DMS 273 treated with DMSO at 0.1 percent for 48 hours (cell line): ENCODE measurements at places on chromosomes 13 and 19.

DNA sequence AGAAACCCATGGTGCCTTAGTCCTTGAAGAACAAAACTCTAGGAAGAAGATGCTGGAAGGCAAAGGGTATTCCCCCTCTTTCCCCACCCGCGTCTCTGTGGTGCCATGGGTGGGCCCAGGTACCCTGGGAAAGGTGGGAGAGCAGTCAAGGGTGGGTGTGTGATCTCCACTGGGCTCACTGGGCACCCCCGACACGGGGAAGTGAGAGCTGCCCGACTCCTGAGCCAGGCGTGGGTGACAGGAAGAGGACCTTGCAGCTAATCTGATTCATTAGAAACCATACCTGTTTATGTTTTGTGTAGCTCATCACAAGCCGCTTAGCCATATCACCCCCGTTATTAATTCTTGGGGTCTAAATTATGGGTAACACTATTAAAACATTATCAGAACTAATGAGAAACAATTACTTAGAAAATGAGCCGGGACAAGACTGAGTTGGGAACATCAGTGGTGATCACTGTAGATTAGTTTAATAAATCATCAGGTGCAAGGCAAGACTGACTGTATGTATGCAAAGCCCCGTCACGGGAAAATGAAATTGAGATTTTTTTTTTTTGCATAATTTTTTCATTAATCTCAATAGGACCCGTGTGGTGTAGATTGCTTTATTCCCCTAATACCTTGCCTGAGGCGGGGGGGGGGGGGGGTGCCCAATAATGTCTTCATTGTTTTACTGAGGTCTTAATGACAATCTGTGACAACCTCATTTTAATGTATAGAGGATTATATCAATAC lies 77.3 kb downstream of the ZIC5 start:
- no peak for DNase-seq

- no peak for DNase-seq
These were observed 3.8 kb upstream of the APC2 start for GRCh38 chr19:1445932-1446712.

- no peak for DNase-seq
These were observed 8.1 kb downstream of the CYP2A13 start for GRCh38 chr19:41096353-41096752.

GRCh38 chr13:44293374-44293773 lies 80.2 kb upstream of the SERP2 start:
- DNase-seq = no peak

GRCh38 chr13:109397285-109397684 lies 389.1 kb downstream of the IRS2 start:
- DNase-seq = no peak

DNA sequence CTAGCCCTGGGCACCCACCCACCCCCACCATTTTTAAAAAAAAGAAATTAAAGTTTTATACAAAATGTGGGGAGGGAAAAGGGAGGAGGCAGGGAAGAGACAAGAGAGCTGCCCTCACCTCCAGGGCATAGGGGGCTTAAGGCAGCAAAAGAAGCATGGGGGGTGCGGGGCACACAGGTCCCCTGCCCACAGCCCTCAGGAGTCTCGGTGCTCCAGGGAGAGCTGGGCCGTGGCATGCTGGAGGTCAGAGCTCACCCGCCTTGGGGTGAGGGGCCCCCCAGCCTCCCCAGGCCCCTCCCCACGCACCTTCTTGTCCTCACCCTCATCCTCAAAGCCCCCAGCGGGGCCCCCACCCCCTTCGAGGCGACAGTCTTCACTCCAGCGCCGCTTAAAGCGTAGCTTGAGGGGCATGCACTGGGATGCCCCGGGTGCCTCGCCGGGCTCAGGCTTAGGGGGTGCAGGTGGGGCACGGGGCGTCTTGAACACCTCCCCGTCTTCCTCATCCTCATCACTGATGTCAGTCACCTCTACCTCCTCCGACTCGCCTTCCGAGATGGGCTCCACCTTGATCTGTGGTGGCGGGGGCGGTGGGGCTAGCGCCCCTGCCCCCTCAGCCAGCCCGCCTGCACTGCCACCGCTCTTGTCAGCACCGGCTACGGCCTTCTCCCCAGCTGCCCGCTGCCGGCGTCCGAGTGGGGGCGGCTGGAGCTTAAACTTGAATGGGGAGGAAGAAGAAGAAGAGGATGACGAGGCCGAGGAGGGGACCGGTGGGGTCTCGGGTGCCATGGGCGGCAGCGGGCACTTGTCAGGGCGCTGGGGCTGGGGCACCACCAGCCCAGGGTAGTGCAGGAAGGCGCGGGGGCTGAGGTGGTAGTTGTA lies 6.1 kb upstream of the GSK3A start:
- no peak for DNase-seq

DNA sequence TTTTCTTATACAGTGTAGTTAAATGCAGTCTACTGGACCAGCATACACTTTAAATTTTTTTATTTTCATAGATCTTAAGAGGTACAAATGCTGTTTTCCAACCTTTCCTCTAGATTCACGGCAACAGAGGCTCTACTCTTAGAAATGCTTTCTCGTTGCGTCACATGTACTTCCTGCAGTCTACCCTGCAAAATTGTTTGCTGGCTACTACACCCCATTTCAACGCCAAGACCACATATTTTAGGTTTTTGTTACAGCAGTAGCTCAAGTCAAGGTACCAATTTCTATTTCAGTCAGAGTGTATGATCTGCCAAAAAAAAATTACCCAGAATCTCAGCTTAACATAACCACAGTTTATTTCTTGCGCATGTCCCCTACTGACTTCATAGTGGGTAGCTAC lies 94.1 kb downstream of the TNFSF13B start:
- no peak for DNase-seq

DNA sequence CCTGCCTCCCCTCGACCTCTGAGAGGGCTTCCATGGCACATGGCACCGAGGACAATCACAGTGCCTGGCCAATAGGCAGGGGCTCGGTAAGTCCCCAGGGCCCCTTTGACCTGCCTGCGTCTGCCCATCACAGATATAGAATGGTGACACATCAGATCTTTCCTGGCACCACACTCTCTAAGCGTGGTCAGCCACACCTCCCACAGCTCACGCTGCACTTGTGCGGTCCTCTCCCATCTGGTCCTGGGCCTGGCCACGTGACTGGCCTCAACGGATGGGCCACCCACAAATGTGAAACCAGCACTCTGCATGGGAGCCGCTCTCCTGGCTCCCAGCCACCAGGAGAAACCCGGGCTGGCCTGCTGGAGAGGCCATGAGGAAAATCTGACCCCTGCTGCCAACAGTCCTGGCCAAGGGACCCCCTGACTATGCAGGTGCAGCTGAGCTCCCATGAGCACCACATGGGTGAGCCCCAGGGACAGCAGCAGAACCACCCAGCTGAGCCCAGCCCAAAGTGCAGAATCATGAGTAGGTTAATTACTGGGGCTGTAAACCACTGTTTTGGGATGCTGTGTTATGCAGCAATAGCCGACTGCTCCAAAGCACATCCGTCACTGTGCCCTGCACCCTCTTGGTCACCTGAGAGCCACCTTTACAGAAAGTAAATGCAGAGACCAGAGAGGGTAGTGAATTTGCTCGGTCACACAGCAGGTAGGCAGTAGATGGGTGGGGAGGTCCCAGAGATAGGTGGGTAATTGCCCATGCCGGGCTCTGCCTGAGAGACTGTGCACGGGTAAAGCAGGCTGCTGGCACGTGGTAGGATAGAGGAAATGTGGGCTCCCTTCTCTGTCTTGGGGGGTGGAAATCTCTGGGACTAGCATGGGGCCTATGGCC lies 9.7 kb upstream of the MEF2B start:
- no peak for DNase-seq
